ENCODE measurements at places on chromosomes 5 and 9.

DNA sequence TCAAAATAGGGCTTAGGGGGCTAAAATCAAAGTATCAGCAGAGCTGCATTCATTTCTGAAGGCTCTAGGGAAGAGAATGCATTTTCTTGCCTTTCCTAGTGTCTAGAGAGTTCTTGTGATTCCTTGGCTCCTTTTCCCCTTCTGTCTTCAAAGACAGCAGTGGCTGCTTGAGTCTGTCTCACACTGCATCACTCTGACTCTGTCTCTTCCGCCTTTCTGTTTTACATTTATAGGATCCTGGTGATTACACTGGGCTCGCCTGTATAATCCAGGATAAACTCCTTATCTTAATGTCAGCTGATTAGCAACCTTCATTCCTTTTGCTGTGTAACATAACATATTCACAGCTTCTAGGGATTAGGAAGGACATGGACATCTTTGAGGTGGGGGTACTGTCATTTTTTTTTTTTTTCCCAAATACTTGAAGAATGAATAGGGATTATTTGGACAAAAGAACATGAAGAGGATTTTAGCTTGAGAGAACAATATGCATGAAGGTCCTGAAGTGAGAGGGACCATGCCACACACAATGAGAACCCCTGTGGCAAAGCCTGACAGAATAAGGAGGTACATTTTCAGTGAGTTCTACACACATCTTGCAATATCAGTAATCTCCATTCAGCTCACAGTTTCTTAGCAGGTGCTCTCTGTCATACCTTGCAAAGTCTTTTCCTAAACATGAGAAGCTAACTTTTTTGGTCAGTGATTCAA is 267.6 kb downstream of the FAM170A start:
- DNase-seq, result no peak

- peak; percentile 56 for DNase-seq
These were observed 7.3 kb downstream of the CDC14B start for GRCh38 chr9:96612105-96612965.

- DNase-seq, result no peak
These were observed 14.7 kb upstream of the LARP1 start for GRCh38 chr5:154740483-154740882.

DNA sequence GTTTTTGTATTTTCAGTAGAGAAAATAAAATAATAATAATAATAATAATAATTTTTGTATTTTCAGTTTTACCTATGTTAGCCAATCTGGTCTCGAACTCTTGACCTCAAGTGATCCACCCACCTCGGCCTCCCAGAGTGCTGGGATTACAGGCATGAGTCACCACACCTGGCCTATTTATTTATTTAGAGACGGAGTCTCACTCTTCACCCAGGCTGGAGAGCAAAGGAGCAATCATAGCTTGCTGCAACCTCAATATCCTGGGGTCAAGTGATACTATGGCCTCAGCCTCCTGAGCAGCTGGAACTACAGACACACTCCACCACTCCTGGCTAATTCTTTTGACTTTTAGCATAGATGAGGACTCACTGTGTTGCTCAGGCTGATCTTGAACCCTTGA is 167.5 kb downstream of the TLE1 start:
- no peak for DNase-seq

- DNase-seq, result no peak
These were observed 216.9 kb upstream of the ZNF608 start for GRCh38 chr5:124963236-124963919.

GRCh38 chr5:133120156-133120750 is 68.4 kb downstream of the HSPA4 start:
- DNase-seq, result no peak

GRCh38 chr5:120765189-120765588 is 301.1 kb downstream of the PRR16 start:
- DNase-seq, result no peak

DNA sequence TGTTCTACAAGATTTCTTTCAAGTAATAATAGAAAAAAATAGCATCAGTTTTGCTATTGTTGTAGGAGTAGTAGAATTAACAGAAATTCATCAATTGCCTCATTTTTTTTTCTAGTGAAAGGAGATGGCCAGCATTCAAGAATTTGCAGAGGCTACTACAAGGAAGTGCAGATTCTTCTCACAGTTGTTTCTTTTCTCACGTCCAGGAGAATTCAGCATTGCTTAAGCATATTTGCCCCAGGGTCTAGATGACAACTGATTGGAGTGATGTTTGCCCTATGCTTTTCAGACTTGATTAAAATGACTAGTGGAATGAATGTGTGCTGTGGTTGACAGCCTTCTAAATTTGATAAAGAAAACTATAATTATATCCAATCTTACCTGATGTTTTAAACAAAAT is 46.6 kb upstream of the SLC12A2 start:
- DNase-seq, result peak; percentile 25

- DNase-seq, result no peak
These were observed 21.3 kb downstream of the NREP start for GRCh38 chr5:111735583-111736270.

- no peak for DNase-seq
These were observed 249.6 kb downstream of the PIK3R1 start for GRCh38 chr5:68465133-68465532.

DNA sequence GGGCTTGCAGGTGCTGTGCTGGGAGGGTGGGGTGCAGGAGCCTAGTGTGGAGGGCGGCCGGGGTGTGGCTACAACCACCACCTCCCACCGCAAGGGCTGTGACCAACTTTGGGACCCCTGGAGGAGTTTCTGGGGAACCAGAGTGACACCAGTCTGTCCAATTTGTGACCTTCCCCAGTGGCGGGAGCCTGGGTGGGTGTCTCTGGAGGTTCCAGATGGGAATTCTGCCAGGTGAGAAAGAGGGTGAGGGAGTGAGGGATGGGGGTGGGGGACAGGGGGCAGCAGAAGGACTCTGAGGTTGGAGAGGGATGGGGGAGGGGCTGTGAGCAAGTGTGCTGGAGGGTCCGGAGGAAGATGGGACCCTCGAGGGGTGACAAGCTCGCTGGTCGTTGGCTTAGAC is 4.2 kb upstream of the CACNA1B start:
- DNase-seq, result no peak

- DNase-seq, result no peak
These were observed 2.9 kb upstream of the CNTRL start for GRCh38 chr9:121071756-121072421.

- no peak for DNase-seq
These were observed 77.6 kb downstream of the SMIM15 start for GRCh38 chr5:61084658-61085057.

- DNase-seq, result no peak
These were observed 619.9 kb downstream of the PTPRD start for GRCh38 chr9:9992936-9993335.

DNA sequence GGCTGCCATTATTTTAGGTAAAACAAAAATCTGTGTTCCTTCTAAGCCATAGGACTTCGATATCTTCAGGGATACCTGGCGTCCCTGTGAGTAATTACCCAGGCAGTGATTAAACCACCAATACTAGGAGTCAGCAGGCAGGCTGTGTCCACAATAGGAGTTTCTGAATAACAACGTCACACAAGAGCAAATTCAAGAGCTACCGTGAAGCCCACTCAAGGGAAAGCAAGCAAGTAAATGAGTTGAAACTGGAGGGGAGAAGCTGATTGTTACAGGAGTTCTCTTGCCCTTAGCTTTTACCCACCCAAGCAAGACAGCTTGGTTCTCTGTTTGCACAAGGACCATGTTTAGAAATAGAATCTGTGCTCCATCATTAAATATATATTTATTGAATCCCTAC is 50.8 kb downstream of the SEMA5A start:
- no peak for DNase-seq

- no peak for DNase-seq
These were observed 64.9 kb downstream of the PLPP1 start for GRCh38 chr5:55469839-55470238.

GRCh38 chr9:6024035-6024554 is 8.7 kb upstream of the RANBP6 start:
- peak; percentile 40 for DNase-seq

DNA sequence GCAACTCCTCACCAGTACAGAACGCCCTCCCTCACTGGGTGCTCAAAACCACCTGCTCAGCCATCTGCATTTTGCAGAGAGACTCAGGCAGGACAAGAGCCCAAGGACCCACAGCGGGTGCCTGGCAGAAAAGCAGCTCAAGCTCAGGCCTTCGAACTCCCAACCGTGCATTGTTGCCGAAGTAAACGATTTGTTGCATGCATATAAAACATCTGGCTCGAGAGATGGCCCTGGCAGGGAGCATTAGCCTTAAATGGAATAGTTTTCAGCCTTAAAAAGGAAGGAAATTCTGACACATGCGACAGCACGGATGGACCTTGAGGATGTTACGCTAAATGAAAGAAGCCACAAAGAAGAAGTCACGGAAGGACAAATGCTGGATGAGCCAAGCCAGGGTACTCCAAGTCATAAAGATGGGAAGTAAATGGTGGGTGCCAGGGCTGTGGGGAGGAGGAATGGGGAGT is 160.4 kb upstream of the PHYKPL start:
- no peak for DNase-seq

DNA sequence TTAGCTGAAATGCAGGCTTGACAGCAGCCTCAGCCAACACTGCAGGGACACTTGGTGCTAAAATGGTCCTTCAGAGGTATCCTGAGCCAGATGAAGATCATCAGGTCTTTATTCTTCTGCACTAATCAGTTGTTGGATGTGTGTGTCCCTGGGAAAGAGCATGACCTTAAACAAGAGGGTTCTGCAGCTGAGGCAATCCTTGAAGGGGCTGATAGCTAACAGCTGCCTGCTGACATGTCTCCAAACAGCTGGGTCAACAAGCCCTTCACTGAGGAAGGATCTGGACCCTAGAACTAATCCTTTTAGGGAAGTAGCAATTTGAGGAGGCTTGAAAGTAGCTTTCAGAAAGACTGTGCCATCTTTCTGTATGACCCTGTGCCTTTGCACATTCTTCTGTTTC is 376.3 kb upstream of the ACTBL2 start:
- DNase-seq, result no peak

All from NCI-H146 (cell line).